Activated T-helper 9 cell treated with anti-CD3 and anti-CD28 coated beads, Interleukin-2, amount 50 U/mL, for 16 hours (primary cell): ENCODE measurements at places on chromosomes 7 and 10.

DNA sequence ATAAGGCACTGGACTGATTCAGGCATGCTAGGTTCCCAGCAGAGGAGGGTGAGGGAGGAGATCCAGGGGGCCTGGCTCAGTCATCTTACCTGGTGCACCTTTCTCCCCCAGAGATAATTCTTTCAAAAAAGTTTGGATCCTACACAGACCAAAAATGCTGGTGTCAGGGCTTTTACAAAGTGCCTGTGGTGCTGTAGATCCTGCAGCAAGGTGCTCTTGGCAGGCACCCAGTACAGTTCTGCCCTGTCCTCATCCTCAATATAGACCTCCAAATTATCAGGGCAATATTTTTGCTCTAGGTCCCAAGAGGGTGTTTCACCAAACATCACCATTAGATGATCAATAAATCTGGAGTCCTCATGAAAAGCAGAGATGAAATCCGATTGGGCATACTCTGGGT is 78.5 kb upstream of the IGFBP3 start:
- no peak for DNase-seq

- DNase-seq = no peak
Measured at GRCh38 chr10:119980956-119981750, 88.6 kb downstream of the SEC23IP start.

GRCh38 chr10:10589540-10590303 is 427.9 kb upstream of the CELF2 start:
- no peak for DNase-seq

DNA sequence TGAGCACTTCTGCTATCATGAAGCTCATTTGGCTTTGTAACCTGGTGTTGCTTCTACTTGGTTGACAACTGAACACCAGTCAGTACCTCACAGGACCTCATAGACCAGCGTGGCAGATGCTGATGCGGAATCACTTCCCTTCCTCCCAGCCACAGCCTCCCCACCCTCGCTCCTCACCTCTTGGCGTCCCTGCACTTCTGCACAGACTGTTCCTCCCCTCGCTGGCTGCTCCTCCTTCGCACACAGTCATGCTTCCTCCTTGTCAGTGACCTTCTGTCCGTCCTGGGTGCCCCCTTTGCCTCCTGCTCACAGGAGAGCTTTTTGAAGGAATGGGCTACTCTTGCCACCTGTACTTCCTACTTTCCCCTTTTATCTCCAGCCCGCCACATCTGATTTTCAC is 61.4 kb upstream of the CTBP2 start:
- DNase-seq = no peak

GRCh38 chr10:121927318-121927840 is 452 bp downstream of the ATE1 start:
- DNase-seq = no peak

DNA sequence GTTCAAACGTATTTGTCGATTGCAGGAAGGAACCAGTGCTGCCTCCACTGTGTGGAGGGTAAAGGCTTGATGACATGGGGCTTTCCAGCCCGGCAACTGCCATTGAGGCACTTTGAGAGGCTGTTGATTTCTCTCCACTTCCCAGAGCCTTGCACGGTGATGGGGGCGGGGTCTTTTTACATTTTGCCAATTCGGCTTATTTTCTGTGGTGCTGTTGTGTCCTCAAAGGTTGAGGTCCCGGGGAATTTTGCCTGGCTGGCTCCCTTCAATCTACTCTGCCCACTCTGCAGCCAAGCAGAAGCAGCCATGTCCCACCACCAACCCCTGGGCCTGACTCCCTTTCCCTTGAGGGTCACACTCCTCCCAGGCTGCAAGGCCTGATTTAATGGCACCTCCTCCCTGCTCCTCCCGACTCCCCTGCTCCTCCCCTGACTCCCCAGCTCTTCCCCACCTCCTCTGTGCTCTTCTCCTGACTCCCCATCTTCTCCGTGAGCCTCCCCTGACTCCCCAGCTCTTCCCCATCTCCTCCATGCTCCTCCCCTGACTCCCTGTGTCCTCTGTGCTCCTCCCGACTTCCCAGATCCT is 39.0 kb downstream of the OAT start:
- DNase-seq = no peak

DNA sequence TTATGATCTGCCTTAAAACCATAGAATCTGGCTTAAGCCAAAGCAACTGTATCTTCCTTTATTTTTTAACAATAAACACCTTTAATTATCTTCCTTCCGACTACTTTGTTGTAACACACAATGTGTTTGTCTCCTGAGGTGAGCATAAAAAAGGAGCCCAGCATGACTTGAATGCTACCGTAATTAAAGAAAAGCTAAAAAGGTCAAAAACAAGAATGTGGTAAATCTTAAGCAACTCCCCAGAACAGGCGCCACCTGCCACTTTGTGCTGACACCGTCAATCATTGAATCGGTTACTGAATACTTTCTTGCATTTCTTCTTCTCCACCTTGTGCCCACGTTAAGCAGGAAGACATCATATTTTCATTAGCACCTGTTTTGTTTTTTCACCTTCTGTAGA is 569.9 kb upstream of the C7orf33 start:
- no peak for DNase-seq

DNA sequence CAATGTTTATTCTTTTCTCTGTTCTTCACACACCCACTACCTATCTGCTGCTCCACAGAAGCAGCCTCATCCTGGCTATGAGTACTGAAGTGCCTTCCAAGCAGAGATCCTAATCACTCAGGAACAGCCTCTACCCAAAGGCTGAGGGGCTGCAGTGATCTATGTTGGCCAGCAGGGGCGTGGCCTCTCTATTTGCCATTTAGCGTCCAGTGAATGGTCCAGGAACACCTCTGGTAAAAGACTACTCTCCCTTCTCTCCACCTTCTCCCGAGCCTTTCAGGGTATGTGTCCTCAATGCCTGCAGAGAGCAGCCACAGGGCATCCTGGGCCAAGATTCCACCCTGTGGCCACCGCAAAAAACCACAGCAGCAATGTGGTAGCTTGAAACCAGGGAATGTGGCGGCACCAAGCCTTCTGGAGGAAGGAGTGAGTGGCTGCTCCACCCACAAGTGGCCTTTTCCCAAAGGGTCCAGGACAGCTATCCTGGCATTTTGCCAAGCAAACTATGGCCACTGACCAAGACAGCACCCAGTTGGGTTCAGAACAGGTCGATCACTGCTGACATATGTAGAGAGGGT is 70.9 kb downstream of the SYPL1 start:
- DNase-seq = no peak

DNA sequence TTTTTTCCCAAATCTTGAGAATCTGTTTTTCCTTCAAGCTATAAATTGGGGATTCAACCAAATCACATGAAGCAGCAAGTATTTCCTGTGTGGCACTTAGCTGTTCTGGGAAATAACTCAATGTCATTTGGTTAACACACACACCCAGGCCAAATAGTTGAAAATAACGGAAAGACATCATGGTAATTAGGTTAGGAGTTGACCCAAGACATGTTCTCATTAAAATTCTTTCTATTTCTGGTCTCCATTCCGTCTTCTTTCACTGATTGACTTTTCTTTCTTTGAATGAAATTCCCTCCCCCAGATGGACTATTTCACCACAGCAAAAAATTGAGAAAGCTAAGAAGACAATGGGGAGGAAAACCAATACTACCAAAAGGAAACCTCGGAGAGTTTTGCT is 30.5 kb downstream of the NRP1 start:
- no peak for DNase-seq

- DNase-seq = no peak
Measured at GRCh38 chr7:132782777-132783640, 206.7 kb upstream of the PLXNA4 start.

- no peak for DNase-seq
Measured at GRCh38 chr7:126394406-126394805, 858.3 kb downstream of the GRM8 start.

- peak; percentile 4 for DNase-seq
Measured at GRCh38 chr10:127945341-127945758, 38.4 kb downstream of the PTPRE start.

GRCh38 chr7:34298492-34299013 is 359.5 kb upstream of the NPSR1 start:
- DNase-seq = no peak

GRCh38 chr10:72694476-72695369 is 2.8 kb downstream of the MCU start:
- DNase-seq = no peak

DNA sequence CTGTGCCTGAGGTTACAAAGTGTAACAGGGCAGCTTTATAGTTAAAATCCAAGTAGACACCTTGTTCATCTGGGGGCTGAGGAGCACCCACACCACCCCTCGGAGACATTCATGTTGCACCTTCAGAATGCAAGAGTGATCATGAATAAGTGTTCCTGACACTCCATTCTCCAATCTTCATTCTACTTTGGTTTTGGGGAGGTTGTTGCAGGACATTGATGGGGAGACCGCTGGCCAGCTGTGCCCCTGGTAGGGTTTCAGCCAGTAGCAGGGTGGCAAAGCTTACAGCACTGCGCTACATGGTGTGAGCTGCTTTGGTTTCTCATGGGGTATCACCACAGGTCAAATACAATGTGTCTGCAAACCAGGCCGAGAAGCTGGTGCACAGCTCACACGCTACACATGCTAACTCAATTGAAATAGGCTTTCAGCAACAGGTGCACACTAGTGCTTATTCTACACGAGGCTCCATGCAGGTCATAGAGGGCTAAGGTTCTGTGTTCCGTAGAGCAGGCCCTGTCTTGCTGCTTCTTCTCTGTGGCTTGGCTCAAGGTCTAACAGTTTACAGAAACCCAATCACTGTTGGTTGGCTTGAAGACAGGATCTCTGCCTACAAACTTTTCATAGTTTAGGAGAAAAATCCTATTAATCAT is 317.4 kb upstream of the ZNF32 start:
- no peak for DNase-seq

DNA sequence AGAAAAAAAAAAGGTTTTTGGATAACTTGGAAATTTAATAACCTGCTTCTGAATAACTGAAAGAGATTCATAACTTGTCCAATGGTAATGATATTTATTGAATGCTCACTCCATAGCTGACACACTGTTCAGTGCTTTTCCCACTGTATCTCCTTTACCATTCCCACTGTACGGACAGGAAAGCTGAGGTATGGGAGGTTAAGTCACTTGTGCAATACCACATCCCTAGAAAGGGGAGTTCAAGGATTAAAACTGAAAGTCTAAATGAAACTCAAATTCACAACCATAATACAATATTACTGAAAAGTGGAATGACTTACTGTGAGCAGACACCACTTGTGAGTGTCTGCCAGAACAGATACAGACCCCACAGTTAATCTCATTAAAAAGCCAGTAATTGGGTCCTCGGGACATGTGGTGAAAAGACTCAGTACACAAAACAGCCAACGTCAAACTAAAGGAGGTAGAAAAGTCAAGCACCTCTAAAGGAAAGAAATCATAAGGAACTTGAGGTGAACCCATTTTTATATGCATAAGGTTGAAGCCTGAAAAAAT is 13.8 kb upstream of the RHOBTB1 start:
- no peak for DNase-seq

GRCh38 chr7:135260930-135261721 is 27.5 kb downstream of the STRA8 start:
- no peak for DNase-seq

DNA sequence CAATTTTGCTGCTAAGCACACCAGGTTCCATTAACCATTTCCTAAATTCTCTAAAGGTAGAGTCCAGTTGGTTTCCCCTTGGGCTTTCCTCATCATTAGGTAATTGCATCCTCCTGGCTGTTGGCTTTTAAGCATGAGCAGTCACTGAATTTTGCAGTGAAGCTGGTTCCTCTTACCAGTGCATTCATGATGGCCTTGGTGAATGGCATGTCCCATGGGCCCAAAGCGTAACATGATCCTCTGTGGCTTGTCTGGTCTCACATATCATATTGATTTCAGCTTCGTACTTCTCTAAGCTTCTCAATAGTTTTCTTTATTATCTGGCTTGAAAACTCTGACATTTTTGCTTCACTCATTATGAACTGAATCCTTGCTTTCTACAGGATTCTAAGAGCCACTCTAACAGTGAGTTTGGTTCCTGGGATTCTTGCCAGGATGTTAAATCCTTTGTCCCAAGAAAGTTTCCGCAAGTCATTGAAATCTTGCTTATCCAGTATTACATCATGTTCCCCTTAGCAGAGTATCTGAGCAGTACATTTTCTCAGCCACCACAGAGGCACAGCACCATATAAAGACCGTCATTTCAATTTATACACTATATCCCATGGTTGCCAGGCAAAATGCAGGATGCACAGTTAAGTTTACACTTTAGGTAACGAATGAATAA is 134.2 kb downstream of the PTN start:
- DNase-seq = no peak

GRCh38 chr7:110977127-110977737 is 113.7 kb upstream of the LRRN3 start:
- no peak for DNase-seq

GRCh38 chr7:18644981-18645380 is 149.4 kb downstream of the HDAC9 start:
- DNase-seq = no peak

- DNase-seq = no peak
Measured at GRCh38 chr10:32149252-32149955, 93.2 kb upstream of the KIF5B start.

DNA sequence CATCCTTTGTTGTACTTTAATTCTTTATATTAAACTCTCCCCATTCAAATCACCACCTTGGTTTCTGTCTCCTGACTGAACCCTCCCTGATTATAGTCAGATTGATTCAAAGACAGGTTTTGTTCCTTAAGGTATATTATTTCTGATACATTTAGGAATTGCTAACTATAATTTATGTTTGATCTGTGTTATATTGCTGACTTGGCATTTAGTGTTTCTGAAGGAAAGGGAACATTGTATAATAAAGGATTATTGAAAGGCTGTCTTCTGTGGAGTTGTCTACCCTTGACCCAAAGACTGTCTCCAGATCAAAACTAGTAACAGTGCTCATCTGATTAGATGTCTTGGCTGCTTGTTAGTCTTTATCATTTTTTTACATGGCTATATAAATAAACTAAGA is 10.3 kb downstream of the CDK1 start:
- DNase-seq = no peak

DNA sequence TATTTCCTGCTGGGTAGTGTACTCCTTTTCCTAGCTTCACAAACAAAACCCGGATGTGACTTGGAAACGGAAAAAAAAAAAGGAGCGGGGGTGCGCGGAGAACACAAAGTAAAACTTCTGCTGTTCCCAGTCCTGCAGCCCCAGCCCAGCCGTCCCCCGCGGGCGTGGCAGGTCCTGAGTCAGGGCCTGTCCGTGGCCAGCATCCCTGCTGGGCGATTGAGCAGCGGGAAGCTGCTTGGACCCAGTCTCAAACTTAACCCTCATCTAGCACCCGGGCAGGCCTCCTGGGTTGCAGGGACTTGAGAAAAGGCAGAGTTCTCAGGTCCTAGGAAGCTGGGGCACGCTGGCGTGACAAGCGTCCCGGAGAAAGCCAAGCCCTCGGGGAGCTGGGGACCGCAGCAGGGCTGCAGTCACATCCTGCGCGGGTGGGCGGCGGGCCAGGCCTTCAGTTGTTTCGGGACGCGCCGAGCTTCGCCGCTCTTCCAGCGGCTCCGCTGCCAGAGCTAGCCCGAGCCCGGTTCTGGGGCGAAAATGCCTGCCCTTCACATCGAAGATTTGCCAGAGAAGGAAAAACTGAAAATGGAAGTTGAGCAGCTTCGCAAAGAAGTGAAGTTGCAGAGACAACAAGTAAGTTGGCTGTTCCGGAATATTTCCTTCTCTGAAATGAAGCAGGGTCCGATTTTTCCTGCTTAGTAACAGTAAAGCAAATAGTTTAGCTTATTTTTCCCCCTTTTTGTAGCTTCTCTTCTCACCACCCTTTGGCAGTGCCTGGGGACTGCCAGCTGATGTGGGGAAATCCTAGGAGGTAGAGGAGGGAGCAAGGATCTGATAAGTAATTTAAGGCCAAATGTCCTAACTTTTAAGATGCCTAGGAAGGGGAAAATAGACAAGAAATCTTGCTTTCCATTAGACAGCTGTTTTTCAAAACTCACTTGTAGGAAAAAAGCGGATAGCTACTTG is at the start of gene GNG11:
GNG11 (plus strand) TSS at position 129 of the 960 bp plus-strand sequence; CDS start at position 532, 403 bp downstream.
- DNase-seq = no peak
